ENCODE measurements at places on chromosomes 3 and 15.
A peak's percentile ranks its signal among the peaks of the same experiment; 100 is the strongest.

DNA sequence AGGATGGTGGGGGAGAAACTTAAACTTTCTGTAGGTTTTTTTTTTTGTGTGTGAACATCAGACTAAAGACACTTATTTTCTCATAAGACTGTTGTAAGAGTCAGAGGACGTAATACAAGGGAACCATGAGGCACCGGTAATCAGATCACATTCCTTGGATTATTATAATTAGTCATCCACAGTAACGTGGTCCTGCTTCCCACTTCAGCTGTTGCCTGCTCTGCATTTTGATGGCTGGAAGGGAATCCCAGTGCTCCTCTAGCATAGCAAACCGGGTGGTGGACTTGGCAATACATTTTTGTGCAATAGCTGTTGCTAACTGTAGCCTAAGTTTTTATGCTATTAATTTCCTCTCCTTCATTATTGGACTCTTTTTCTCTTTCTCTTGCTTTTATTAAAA is 294.8 kb downstream of the NR2F2 start:
- no peak for DNase-seq

DNA sequence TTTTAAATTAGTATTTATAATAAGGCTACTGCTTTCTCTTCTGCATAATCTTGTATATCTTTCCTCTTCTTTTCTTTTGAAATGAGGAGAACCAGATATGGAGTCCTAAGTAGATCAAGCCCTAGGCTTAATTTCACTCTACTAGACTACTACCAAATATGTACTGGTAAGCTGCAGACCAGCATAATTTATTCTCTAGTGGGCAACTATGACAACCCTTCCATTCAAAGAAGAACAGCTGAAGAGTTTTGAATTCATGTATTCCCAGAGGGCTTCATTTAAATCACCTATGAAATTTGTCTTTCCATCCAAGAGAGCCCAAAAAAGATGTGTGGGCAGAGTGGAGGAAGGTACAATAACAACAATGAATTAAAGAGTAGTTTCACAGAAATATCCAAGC is 10.0 kb downstream of the RAD18 start:
- DNase-seq = no peak

GRCh38 chr3:13825311-13825579 is 54.6 kb downstream of the WNT7A start:
- DNase-seq = no peak

DNA sequence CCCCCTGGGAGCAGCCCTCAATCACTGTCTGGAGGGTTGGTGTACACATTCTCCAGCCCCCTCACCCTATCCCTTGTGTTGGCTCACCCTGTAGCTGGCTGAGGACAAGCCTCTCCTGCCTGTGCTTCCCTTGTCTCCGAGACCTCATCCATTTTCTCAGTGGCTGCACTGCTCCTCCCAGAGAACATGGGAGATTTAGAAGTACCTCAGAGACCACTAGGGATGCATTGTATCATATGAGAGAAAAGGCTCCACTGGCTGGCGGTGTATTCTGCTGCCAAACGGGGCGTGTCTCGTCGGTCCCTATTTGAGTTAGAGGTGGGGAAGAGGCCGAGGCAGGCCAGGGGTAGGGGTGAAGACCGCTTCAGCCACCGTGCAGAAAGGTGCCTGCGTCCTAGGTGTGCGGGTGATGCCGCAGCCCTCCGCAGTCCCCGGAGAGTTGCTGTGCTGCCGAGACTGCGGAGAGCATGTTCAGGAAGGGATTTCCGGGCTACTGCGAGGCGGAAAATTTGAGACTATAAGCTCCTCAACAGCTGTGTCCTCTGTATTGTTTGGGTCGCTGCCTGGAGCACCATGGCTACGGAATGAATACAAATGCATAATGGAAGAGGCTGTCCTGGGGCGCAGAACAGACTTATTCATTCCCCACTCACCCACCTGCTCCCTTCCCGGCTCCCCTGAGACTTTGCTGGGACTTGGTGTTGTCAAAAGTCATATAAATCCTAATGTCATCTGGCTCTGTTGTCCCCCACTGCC is 43.8 kb downstream of the SPSB4 start:
- peak; percentile 64 for DNase-seq

GRCh38 chr15:58608711-58609110 is 140.8 kb downstream of the ADAM10 start:
- DNase-seq = no peak

GRCh38 chr3:52809662-52810377 is 15.2 kb downstream of the ITIH3 start:
- no peak for DNase-seq

GRCh38 chr3:19891740-19892139 is 42.3 kb downstream of the EFHB start:
- peak; percentile 31 for DNase-seq

- DNase-seq = no peak
Measured at GRCh38 chr3:59027607-59028006, 22.2 kb downstream of the CFAP20DC start.

DNA sequence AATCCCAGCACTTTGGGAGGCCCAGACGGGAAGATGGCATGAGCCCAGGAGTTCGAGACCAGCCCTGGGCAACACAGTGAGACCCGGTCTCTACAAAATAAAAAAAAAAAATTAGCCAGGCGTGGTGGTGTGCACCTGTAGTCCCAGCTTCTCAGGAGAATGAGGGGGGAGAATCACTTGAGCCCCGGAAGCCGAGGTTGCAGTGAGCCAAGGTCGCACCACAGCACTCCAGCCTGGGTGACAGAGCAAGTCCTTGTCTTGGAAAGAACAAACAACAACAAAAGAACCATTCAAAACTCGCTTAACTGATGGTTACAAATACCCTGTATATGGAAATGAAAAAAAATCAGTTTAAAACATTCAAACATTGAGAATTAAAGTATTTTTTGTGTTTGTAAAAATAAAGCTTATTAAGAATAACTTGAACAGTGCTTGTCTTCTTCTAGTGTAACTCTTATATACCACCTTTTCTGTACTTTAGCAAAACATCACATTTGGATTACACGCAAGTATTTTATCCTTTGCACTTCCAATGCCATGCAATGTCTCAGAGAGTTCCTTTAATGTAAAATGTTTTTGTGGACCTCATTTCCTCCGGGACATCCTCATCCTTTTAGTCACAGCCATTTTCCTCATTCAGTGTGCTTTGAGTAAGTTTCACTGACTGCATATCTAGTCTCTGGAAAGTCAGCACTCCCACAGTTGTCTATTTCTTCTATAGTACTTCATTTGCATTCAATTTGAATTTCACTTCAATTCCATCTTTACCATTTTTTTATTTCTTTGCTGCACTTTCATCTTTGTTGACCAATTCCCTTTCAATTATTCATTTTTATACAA is 113.0 kb upstream of the GOLGA8J start:
- DNase-seq = peak; percentile 5

- no peak for DNase-seq
Measured at GRCh38 chr3:111128884-111129283, 57.3 kb downstream of the NECTIN3 start.

DNA sequence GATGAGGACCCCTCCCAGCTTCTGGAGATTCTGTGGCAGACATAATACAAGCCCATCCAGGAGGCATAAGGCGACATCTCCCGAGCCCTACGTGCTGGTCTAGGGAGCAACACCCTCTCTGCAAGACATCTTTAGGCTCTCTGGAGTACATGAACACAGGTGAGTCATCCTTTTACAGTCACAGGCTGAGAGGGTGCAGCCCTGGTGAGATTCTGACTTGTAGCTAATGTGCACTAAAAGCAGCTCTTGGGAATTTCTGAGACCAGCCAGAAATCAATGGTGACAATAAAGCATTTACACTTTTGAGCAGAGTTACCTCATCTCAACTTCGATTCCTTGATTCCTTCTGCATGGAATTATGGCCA is 131.1 kb downstream of the XXYLT1 start:
- DNase-seq = no peak

DNA sequence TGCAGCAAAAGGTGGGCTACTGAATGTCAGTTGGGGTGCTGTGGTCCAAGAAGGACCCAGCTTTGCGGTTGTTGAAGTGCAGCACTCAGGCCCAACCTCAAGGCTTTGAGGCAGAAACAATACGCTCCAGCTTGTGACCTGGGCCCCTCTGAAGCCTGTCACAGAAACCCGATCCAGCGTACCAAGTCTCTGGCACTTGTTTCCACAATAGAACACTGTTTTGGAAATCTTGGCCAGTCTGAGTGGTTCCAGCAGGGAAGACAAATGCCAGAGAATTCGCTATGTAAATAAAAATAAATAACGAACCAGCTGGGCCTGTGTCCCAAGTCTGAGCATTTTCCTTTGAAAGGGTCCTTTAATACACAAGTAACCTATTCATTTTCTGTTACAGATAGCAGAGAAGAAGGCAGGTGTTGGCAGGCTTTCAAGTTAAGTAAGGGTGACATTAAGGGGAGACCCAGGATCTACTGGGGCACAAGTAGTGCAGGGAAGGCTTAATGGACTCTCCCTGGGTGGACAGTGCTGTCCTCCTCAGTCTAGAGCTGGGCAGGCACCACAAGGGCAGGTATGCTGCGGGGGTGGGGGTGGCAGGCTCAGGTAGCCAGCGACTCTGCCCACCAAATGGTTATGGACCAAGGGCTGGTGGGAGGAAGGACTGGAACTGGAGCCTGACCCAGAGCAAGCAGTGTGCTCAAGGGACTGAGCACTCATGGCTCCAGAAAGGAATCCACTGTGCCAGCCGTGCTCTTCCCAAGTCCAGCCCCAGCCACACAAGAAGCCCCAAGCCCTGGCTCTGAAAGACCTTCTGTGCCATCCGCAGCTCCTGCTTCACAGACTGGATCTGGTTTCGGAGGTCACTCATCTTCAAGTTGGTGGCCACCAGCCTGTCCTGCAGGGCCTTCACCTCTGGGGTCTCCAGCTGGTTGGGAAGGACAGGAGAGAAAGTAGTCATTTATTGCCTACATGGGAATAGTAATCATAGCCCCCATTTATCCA is 26.3 kb downstream of the CCDC13 start:
- DNase-seq = no peak

All from lung microvascular endothelial cell (primary cell).